Right lung (tissue), 10 donors: ENCODE measurements at places on chromosomes 2 and 18. TPM values are rescaled to one million over a fixed set of nuclear protein-coding genes. Genes with fewer than 3 reads are reported as not detected.
A peak's percentile ranks its signal among the peaks of the same experiment; 100 is the strongest.

POU3F3 gene
- not detected for polyA plus RNA-seq

DNA sequence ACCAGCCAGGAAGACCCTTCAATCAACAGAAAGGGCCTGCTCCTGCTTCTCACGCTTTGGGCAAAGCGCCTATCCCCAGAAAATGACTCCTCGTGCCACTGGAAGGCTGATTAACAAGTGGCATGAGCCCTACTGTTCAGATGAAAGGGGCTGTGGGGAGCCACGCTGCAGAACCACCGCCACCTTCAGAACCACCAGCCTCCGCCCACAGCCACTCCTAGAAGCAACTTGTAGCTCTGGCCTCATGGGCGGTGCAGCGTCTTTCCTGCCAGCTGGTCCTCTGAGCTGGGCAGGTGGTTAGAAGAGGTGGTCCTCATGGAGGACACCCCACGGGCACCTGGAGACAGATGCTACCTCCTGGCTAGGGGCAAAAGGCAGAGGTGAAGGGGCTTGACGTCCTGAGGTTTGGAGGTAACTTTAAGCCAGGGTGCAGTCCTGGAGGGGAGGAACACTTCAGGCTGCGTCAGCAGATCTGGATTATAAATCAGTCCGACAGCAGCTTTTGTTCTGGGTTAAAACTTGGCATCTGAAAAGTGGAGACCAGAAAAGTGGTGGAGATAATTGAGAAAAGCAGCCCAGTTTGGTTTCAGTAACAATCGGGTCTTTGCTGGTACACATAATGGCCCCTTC lies 861 bp upstream of the SEMA4C start:
- DNase-seq = no peak

GRCh38 chr2:153940511-153940910 lies 68.8 kb downstream of the GALNT13 start:
- DNase-seq = peak; percentile 1

DNA sequence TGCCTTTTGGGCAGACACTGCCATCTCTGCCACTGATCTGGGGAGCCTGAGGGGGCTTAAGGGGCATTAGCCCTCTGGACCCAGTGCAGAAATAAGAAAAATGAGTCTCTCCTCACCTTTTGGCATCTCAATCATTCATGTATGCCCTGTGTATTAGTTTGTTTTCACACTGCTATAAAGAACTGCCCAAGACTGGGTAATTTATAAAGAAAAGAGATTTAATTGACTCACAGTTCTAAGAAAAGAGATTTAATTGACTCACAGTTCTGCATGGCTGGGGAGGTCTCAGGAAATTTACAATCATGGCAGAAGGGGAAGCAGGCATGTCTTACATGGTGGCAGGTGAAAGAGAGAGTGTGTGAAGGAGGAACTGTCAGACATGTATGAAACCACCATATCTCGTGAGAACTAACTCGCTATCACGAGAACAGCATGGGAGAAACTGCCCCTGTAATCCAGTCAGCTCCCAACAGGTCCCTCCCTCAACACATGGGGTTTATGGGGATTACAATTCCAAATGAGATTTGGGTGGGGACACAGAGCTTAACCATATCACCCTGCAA lies 21.5 kb downstream of the GKN2 start:
- DNase-seq = no peak

- DNase-seq = no peak
These were observed 1.5 kb downstream of the ATP6V1B1 start for GRCh38 chr2:70936979-70937811.

DNA sequence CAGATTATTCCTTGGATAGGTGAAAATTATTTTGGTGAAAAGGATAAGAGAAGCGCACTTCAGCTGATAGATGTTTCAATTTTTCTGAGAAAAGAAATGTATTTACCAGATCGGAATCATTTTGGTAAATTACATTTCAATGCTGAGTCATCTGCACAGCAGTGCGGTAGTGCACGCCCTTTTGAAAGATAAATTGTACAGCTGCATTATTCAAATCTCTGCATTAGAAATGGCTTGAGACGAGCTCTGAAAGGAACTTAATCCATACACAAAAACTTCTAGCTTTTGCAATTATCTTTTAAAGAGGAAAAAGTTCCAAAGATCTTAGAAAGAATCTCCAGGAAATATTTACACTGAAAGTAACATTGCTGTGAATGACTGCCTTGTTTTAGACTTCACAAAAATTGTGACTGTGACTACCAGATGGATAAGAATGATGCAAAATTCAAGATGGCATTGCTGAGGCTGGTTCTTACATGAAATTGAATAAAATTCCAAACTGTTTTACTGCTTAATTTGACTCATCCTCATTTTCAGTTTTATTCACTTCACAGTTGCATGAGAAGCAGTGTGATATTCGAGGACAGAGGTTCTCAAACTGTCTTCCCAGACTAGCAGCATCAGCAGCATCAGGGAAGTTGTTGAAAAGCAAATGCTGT lies 161.7 kb downstream of the RND3 start:
- DNase-seq = no peak

RUFY4 gene
- polyA plus RNA-seq = 0.29 TPM
